SJCRH30 (cell line): ENCODE measurements at places on chromosomes 4 and X.

DNA sequence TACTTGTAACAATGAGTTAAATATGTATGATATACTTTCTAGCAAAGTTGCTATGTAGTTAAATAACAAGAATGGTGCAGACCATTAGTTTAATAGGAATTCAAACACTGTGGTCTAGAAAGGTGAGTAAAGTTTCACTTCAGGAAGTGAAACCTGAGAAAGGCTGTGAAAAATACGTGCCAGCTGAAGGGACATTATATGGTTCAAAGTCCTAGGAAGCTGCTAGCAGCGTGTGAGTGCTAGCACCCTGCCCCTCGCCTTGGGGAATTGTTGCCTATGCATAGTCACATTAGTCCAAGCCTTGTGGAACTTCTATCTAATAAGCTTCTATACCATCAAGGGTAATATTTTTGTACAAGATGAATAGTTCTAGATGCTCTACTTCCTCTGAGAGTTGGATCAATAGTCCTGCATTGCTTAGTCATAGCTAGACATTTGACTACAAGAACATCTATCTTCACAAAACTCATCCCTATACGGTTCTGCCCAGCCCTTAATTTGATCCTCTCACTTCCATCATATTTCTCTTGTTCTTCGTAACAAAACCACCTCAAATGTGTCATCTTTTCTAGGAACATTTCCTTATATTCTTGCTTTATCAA lies 45.8 kb upstream of the ARSJ start:
- DNase-seq = no peak

DNA sequence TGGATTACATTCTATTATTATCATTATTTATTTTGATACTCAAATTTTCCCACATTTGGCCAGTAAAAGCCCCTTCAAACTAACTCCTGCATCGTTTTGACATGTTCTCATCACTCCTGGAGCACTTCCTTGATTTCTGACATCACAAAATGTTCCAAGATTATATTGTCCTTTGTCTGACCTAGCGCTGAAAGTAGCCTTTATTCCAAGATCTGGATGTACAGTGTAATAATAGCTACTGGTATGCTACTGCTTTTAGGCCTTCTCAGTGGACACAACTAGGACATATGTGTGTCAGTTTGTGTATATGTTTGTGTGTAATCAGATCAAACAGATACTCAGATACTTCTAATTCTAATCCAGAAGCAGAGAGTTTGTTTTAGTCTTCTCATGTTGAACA lies 76.2 kb downstream of the GSTCD start:
- no peak for DNase-seq

- DNase-seq = no peak
These were observed 1.1 kb upstream of the GTPBP6 start for GRCh38 chrX:319579-320125.

GRCh38 chrX:103376118-103376978 lies at the start of gene BEX3:
Gene BEX3, plus strand, starts transcription at chrX:103376538. Its CDS starts 984 bp downstream, at chrX:103377522.
- peak; percentile 68 for DNase-seq

- DNase-seq = no peak
These were observed 576.8 kb downstream of the GBA3 start for GRCh38 chr4:23269566-23269965.

GRCh38 chrX:153927672-153927921 lies 1.5 kb upstream of the ARHGAP4 start:
- no peak for DNase-seq

DNA sequence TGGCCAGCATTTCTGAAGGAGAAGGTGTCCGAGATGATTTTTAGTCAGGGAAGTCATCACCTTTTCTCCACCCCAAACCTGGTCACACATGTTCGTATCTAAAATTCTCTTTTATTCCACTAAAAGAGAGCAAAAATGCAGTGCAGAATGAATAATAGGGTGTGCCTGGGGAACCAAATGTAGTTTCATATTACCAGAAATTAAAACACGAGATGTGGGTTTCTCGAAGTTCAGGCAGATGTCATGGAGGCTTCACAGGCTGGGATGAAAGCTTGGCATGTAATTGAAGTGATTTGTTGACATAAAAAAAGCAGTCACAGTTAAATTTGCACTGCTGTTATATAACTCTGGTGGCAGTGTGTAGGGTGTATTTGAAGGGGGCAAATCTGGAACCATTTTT lies 165.5 kb upstream of the PDE5A start:
- no peak for DNase-seq

DNA sequence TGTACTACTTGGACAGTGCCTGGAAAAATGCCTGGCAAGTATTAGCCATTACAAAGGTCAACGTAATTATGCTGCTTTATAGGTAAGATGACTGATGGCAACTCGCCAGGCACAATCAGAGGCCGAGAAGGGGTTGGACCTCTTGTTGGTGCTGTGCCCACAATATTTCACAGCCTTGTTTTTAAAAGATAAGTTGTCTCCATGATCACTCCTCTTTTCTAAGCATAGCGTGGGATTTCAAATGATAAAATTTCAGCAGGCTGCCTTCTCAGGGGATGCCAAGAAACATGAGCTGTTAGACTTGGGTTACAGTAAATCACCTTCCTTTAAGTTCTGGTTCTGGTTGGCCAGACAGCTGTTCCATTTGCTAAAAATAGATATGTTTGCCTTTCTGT lies 26.9 kb downstream of the HOPX start:
- no peak for DNase-seq

DNA sequence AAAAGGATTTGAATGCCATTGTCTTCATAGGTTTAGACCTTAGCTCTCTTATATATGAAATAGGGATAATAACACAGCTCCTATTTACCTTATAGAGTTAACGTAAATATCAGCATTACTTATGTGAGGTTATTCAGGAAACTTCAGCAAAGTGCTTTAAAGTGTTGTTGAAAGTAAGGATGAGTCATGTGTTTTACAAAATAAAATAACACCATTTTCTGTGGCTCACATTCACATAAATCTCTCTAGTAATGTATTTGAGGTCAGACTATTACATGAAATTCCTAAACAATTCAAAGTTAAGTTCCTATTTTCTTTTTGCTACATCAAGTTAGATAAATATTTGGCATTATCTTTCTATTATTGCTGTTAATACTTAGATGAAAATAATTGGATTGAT lies 2.9 kb downstream of the GNRHR start:
- DNase-seq = no peak
